ENCODE measurements at places on chromosomes 3 and 15. TPM values are rescaled to one million over a fixed set of nuclear protein-coding genes. Genes with fewer than 3 reads are reported as not detected.

DNA sequence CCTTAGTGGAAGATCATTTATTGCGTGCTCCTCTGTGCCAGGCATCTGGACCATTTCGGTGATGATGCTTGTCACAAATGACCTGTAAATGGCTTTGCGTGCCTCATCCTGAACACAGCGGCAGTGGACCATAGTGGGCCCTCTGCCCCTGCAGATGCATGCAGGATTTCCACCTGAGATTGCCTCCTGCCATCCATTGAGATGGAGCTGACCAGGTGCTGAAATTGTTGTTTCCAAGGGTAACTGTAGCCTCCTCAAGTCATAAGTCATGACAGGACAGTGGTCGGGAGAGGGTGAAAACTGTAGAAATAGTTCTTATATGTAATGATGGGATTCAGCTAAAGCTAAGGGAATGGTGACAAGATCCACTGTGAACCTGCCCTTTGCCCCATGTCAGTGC is 35.5 kb downstream of the CLSTN2 start:
- DNase-seq = no peak

GRCh38 chr15:101411581-101411980 is 77.9 kb downstream of the PCSK6 start:
- DNase-seq = no peak

DNA sequence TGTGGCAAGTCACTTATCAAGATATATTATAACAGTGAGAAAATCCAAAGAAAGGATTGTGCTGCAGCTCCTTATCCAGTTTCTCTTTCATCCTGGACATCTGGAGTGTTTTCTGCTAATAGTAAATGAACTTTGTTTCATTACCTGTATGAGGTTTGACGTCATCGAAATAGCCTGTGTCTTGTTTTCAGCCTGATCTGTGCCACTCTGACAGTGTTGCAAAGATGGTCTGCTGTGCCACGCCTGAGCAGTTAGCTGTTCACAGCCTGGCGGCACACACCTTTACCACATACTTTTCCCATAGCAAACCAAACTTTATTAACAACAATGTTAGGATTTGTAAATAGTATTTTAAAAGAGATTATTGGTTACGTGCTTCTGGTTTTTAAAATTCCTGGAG is 34.0 kb downstream of the YEATS2 start:
- DNase-seq = no peak

Gene C3orf20
- not detected for total RNA-seq
